Naive thymus-derived CD8-positive, alpha-beta T cell (primary cell): ENCODE measurements at places on chromosomes 13 and 19.

- peak; percentile 10 for DNase-seq
These were observed 41.5 kb downstream of the ZNF682 start for GRCh38 chr19:19997656-19998268.

DNA sequence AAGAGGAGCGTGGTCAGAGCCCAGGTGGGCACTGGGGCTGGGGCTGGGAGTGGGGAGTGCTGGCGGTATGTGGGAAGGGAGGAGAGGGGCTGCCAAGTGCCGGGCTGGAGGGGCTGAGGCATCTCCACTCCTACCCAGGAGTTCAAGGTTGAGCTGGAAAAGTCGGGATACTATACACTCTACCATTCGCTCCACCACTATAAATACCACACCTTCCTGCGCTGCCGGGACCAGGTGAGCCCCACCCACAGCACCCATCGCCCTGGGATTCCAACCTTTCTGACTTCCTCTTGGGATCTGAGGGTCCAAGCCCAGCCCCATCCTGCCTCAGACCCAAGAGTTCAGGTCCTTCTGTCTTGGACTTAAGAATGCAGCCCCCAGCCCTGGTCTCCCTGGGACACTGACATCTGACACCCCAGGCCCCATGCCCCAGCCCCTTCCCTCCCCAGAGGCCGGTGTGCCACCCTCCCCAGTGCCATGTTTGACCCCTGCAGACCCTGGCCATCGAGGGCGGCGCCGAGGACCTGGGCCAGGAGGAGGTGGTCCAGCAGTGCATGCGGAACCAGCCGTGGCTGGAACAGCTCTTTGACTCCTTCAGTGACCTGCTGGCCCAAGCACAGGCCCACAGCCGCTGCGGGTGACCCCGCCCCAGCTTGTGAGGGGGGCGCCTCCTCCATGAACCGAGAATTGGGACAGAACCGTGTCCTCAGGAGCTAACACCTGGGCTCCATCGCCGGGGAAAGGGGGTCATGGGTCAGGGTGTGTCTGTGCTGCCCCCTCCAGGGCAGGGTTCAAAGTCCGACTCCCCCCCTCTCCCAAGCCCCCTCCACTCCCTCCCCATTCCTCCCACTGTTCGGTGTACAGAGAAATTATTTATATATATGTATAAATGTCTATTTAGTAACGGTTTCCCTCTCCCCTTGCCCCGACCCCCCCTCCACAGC, 14.7 kb downstream of the RRAS start:
- DNase-seq: no peak

GRCh38 chr13:46717275-46717674, 79.7 kb downstream of the ESD start:
- no peak for DNase-seq

DNA sequence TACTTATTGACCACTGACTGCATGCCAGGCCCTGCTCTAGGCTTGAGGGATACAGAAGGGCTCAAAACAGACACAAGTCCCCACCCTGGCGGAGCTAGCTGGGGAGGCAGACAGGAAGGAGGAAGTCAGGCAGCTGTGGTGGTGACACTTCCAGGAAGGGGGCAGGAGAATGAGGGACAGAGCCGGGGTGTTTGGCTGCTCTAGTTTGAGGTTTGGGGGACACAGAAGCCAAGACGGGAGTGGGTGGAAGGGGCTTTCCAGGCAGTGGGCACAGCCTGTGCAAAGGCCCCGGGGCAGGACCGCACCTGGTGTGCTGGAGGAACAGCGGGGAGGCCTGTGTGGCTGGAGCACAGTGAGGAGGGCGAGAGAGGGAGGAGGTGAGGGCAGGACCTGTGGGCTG, 4.0 kb downstream of the MRPL54 start:
- DNase-seq: no peak

- no peak for DNase-seq
These were observed 371.1 kb upstream of the SPRY2 start for GRCh38 chr13:80712026-80712425.

DNA sequence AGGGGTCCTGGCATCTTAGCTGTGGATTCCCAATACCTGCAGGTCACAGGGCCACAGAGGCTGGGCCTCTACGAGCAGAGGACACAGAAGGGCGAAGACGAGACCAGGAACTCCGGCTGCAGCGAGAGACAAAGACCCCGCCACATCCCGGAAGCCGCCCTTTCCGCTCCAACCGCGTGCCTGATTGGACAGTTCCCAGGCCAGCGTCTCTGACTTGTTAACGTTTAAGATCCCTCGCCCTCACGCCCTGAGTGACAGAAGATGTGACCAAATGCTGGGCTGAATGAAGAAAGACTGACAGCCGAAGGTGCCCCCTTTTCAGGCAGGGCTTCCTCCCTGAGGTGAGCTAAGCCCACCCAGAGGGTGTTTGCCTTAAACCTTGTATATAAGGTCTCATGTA, at the start of gene ZNF98:
Gene ZNF98 (minus strand): TSS at position 136 of the 400 bp plus-strand sequence. CDS start 122 bp downstream, at position 14.
- no peak for DNase-seq

GRCh38 chr19:18349524-18350128, 9.2 kb downstream of the PGPEP1 start:
- no peak for DNase-seq

GRCh38 chr19:11247391-11247790, 8.0 kb downstream of the ANGPTL8 start:
- no peak for DNase-seq

- DNase-seq: no peak
These were observed 76.8 kb upstream of the MEDAG start for GRCh38 chr13:30829145-30829832.

DNA sequence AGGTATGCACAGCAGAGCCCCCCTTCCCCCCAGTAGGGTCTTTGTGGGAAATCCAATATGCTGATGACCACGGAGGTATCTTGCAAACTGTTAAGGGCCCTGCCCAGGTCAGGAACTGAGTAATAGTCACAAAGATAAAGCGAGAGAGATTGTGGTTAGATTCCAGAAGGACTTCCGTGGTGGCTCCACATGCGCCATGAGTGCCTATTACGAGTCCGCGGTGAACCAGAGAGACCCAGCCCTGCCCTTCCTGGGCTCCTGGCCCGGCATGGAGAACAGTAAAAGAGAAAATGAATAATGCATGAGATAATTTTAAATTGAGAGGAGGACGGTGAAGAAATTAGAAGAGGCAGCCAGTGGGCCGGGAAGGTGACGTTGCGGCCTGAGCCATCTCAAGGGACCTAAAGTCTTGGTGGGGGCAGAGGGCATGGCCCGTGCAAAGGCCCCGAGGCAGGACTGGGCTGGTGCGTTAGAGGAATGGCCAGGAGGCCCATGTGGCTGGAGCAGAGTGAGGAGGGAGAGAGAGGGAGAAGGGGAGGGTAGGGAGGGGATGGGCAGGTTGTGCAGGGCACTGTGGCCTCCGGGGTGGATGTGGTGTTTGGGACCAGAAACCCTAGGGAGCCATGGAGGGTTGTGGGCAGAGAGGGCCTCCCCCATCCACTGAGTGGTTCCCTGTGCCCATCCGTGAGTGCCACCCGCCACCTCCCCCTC, 46.6 kb upstream of the NFIC start:
- DNase-seq: no peak

GRCh38 chr13:42794577-42795275, 13.3 kb downstream of the FAM216B start:
- no peak for DNase-seq

DNA sequence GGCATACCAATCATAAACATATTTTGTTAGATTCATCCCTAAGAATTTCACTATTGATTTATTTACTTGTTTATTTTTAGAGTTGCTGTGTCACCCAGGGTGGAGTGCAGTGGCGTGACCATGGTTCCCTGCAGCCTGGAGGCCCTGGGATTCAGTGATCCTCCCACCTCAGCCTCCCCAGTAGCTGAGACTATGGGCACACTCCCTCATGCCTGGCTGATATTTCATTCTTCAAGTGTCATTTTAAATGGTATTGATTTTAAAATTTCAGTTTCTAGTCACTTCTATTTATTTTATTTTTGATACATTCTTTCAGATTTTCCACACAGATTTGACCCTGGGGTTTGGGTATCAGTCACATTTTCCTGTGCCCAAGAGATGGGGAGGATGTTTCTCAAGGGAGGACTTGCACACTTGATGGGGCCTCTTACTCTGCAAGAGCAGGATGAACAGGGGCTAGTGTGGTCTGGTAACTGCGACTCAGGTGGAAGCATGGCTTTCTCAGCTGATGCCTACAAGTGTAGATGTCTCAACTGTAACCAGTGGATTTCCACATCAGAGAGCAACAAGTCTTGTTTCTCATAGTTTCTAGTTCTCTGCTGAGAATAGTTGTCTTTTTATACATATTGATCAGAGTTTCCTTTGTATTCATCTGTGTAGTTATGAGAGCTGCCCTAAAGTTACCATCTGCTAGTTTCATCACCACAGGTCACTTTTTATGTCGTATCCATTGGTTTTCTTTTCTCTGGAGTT, 40.2 kb downstream of the CCNE1 start:
- DNase-seq: no peak

DNA sequence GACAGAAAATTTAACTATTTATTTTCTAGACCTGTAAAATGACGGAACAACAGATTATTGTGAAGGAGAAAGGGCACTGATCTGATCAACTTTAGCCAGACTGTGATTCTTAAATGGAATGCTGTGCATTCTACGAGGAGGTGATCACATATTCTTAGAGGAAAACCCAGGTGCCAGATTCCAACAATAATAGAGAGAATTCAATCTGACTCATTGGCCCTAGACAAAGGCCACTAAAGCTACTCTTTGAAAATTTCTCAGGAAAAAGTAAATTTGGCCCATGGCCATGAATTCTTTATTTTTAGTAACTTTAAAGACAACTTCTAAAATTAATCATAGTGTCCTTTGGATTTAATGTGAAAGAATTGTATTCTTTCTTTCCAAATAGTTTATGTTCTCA, 58.6 kb upstream of the POSTN start:
- DNase-seq: no peak

- DNase-seq: no peak
These were observed 30.2 kb upstream of the TRPC4 start for GRCh38 chr13:37899753-37900152.

DNA sequence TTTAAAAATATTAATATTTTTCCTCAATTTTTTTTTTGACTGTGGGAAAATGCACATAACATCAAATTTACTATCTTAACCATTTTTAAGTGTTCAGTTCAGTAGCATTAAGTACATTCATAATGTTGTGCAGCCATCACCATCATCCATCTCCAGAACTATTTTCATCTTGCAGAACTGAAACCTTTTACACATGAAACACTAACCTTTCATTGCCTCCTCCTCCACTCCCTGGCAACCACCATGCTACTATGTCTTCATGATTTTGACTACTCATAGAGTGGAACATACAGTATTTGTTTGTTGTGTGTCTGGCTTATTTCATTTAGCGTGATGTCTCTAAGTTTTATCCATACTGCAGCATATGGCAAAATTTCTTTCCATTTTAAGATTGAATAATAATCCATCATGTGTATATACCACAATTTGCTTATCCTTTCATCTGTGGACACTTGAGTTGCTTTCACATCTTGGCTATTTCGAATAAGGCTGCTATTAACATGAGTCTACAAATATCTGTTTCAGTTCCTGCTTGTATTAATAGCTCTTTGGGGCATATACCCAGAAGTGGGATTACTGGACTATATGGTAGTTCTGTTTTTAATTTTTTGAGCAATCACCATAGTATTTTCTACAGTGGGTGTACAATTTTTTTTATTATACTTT, 376.4 kb downstream of the MTUS2 start:
- DNase-seq: no peak

- no peak for DNase-seq
These were observed 15.8 kb downstream of the TMED1 start for GRCh38 chr19:10820173-10820572.

- no peak for DNase-seq
These were observed 117.8 kb downstream of the NALCN start for GRCh38 chr13:101298517-101298916.

DNA sequence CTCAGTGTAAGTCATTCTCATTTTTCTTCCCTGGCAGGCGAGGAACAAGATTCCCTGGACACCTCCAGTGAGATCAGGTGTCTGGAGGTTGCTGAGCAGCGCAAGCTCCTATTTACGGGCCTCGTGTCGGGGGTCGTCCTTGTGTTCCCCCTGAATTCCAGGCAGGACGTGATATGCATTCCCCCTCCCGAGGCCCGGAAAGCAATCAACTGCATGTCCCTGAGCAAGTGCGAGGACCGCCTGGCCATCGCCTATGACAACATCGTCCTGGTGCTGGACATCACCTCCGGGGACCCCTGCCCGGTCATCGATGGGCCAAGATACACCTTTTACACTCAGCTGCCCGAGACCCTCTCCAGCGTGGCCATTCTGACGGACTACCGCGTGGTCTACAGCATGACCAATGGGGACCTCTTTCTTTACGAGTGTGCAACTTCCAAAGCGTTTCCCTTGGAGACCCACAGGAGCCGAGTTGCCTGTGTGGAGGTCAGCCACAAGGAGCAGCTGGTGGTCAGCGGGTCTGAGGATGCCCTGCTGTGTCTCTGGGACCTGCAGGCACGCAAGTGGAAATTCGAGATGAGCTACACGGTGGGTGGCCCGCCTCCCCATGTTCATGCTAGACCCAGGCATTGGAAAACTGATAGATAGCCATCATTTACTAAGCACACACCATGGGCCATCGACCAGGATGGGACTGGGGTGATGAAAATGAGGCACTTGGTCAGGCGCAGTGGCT, 21.5 kb upstream of the SIN3B start:
- DNase-seq: no peak

GRCh38 chr13:26839682-26840081, 79.1 kb upstream of the GPR12 start:
- no peak for DNase-seq

DNA sequence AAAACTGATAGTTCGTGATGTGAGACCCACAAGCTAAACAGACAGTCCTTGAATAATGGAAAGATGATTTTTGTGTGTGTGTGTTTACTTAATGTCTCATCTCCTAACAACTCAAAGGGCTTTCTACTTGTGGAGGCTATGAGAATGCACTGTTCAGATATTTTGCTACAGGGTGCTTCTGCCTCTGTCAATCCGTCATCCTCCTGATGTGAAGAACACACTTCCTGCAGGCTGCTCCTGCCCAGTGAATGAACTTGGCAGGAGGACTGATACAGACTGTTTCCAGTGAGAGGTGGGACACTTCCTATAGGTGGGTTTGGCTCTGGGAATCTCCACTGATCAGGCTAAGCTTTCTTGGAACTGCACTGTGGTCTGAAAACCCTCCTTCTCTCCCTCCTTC, 168.4 kb upstream of the STARD13 start:
- no peak for DNase-seq

- no peak for DNase-seq
These were observed 48.6 kb downstream of the PEPD start for GRCh38 chr19:33472691-33473652.

- DNase-seq: no peak
These were observed 111.3 kb upstream of the UQCRFS1 start for GRCh38 chr19:29324291-29324680.
